ENCODE measurements at places on chromosomes 7 and 10.

DNA sequence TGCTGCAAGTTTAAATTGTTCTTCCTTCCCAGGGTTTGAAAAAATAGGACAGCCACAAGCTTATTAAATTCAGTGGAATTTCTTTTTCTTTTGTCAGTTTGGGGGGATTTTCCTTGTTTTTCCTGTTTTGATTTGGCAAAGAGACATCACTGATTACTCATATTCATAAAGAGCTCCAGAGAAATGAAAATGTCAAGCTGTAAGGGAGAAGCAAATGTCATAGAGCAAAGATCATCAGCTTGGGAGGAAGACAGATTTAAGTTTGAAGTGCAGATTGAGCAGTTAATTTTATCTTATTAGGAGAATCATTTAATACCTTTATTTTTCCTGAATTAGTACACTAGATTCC, 255.8 kb upstream of the PHYHIPL start:
- DNase-seq, result no peak

GRCh38 chr7:92973293-92973731, 136.9 kb upstream of the CDK6 start:
- DNase-seq, result peak; percentile 35

DNA sequence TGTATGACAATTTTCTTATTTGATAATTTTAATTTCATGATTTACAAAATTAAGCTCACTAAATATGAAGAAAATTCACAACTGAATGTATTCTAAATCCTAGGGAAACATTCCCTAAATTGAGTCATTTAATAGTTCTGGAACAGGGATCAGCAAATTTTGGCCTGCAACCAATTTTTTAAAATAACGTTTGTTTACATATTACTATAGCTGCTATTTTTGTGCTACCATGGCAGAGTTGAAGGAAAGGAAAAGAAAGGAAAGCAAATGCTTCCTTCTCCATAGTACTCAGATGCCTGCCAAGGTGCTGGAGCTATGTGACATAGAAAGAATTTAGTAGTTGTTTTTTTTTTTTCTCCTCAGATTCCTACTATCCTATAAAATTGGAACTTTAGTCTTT, 1307.7 kb upstream of the LRRTM3 start:
- no peak for DNase-seq

- DNase-seq, result no peak
Observed at GRCh38 chr10:11050301-11051287, 32.9 kb downstream of the CELF2 start.

Data from amniotic epithelial cell (primary cell).